ENCODE measurements at places on chromosomes 3 and 15. TPM values are rescaled to one million over a fixed set of nuclear protein-coding genes. Genes with fewer than 3 reads are reported as not detected.

GRCh38 chr15:41683955-41684354, 23.8 kb downstream of the MGA start:
- DNase-seq = no peak
- no peaks in the 10 kb centered on the region for H3K27me3 ChIP-seq
- H3K4me1 ChIP-seq = peaks cover 19% of the 10 kb centered on the region
- H3K36me3 ChIP-seq = no peaks in the 10 kb centered on the region
- no peak overlapping the region for H3K27ac ChIP-seq

DNA sequence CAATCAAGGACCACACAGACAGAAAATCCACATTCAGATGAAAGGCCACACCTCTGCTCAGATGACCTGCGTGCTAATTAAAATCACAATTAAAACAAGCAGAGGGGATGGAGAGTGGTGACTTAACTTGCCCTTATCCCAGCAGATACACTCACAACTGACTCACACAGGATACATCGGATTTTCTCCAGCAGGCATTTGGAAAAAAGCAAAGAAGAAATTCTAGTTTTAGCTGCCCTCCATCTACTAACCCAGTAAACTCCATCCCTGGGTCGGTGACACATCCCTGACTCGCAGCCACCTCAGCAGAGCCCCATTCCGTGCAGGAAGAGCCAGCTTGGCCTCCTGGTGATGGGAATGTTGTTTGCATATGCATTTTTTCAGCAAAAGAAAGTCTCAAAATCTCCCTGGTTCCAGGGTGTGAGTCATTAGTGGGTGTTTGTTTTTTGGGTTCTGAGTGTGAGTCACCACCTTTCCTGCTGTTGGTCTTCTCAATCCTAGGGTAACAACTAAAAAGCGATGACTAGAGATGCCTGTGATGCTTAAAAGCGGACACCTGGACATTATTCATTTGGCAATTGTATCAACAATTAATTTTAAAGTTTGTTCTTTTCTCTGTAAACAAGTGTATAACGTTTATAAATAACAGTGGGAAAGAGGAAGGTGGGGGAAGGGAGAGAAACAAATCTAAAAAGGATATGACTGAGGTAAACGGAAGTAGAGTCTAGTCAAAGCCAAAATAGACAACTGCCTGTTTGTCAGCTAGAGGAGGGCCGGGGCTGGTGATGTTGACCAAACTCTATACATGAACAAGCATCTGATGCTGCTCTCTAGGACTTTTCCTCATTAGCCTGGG, 49.8 kb upstream of the SLC4A7 start:
- H3K36me3 ChIP-seq = no peaks in the 10 kb centered on the region
- H3K4me1 ChIP-seq = peaks cover 47% of the 10 kb centered on the region
- peak overlapping the region; percentile 96 for H3K27ac ChIP-seq
- H3K4me3 ChIP-seq = peak overlapping the region; percentile 15

DNA sequence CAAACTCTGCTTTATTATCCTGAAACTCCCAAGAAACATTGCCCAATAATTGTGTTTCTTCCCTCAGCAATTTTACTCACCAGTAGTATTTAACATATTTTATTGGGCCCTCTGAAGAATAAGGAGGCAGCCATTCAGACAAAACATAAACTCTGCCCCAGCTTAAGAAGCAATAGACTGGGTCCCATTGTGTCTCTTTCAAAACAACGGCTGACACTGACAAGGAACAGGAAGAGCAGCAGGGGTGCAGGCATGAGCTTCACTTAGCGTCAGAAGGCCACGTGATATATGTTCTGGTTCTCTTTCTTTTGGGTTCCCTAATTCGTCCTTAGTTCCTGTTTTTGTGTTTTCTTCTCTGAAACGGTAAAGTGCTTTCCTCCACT, 242.3 kb downstream of the FHIT start:
- H3K27ac ChIP-seq = no peak overlapping the region
- no peaks in the 10 kb centered on the region for H3K4me1 ChIP-seq
- H3K36me3 ChIP-seq = no peaks in the 10 kb centered on the region
- no peaks in the 10 kb centered on the region for H3K27me3 ChIP-seq

GRCh38 chr3:192365571-192365970, 361.8 kb downstream of the FGF12 start:
- H3K4me3 ChIP-seq = no peak overlapping the region
- H3K36me3 ChIP-seq = no peaks in the 10 kb centered on the region
- no peak overlapping the region for H3K27ac ChIP-seq

DNA sequence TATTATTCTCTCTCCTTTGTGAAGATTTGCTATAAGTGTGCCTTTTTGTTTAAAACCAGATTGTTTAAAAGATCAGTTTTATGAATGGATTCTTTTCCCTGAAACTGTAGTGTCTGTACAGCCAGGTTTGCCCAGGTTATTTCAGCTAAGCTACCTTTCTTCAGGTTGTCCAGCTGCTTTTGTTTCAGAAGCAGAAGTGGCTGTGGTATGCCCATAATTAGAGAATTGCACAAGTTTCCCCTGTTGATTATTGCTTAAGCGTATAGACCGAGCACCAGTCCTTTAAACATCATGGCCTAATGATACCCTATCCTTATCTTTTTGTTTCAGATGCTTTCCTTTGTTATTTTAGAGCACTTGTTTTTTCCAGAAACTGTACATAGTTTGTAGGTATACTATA, 10.2 kb downstream of the ASB7 start:
- no peak overlapping the region for H3K4me3 ChIP-seq
- no peak overlapping the region for H3K27ac ChIP-seq
- peaks cover 10% of the 10 kb centered on the region for H3K36me3 ChIP-seq
- H3K4me1 ChIP-seq = peaks cover 2% of the 10 kb centered on the region
- DNase-seq = no peak
- H3K27me3 ChIP-seq = no peaks in the 10 kb centered on the region

GRCh38 chr3:166889241-166889640, 490.9 kb downstream of the ZBBX start:
- H3K36me3 ChIP-seq = no peaks in the 10 kb centered on the region
- no peak overlapping the region for H3K4me3 ChIP-seq
- H3K27ac ChIP-seq = no peak overlapping the region
- no peaks in the 10 kb centered on the region for H3K4me1 ChIP-seq
- peaks cover 8% of the 10 kb centered on the region for H3K27me3 ChIP-seq

GRCh38 chr3:127114337-127115070, 78.4 kb upstream of the PRR23E start:
- H3K27ac ChIP-seq = no peak overlapping the region
- no peak overlapping the region for H3K4me3 ChIP-seq
- H3K4me1 ChIP-seq = no peaks in the 10 kb centered on the region
- no peak for DNase-seq
- H3K27me3 ChIP-seq = peaks cover 23% of the 10 kb centered on the region
- peaks cover 2% of the 10 kb centered on the region for H3K36me3 ChIP-seq

DNA sequence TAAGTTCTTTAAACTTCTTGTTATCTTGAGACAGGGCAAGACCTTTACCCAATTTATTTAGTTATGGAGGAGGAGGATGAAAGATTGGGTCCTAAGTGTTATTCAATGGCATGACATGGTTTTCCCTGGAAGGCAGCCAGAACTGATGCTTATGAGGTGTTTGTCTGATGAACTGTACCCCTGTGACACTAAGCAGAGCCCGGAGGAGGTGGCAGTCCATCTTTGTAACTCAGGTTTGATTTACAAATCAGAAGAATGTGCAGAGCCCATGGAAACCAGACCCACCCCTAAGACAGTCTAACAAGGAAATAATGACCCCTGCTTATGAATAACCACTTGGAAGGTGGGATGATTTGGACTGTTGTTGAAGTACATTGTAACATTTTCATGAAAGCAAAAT, 878.6 kb upstream of the NR2F2 start:
- DNase-seq = no peak
- no peak overlapping the region for H3K4me3 ChIP-seq
- no peak overlapping the region for H3K27ac ChIP-seq
- H3K4me1 ChIP-seq = peaks cover 16% of the 10 kb centered on the region
- H3K27me3 ChIP-seq = no peaks in the 10 kb centered on the region

GRCh38 chr15:37921527-37922385, 12.7 kb upstream of the TMCO5A start:
- no peak overlapping the region for H3K27ac ChIP-seq
- H3K27me3 ChIP-seq = peaks cover 1% of the 10 kb centered on the region
- no peak for DNase-seq
- H3K4me3 ChIP-seq = no peak overlapping the region
- no peaks in the 10 kb centered on the region for H3K4me1 ChIP-seq

- no peaks in the 10 kb centered on the region for H3K36me3 ChIP-seq
- no peak overlapping the region for H3K27ac ChIP-seq
- H3K4me1 ChIP-seq = no peaks in the 10 kb centered on the region
- no peak overlapping the region for H3K4me3 ChIP-seq
Observed at GRCh38 chr3:19487386-19487785, 339.1 kb downstream of the KCNH8 start.

DNA sequence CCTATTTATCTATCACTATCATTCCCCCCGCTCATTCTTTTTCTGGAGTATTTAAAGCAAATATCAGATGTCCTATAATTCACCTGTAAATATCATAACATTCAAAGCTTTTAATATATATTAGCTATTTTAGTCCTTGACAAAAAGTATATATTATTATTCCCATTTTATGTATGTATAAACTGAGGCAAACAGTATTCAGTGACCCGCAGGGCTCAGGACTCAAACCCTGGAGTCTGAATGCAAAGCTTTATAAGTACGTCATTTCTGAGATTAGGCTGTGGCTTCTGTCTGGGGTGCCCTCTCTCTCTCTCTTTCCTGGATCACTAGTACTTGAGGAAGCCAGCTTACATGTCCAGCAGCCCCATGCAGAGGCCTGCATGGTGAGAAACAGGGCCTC, 20.4 kb upstream of the PDCD6IP start:
- H3K27me3 ChIP-seq = no peaks in the 10 kb centered on the region
- DNase-seq = no peak
- H3K4me1 ChIP-seq = peaks cover 10% of the 10 kb centered on the region
- H3K4me3 ChIP-seq = no peak overlapping the region

DNA sequence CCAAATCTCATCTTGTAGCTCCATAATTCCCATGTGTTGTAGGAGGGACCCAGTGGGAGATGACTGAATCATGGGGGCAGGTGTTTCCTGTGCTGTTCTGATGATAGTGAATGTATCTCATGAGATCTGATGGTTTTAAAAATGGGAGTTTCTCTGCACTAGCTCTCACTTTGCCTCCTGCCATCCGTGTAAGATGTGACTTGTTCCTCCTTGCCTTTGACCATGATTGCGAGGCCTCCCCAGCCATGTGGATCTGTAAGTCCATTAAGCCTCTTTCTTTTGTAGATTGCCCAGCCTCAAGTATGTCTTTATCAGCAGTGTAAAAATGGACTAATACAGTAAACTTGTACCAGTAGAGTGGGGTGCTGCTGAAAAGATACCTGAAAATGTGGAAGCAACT, 44.5 kb downstream of the DUT start:
- H3K27ac ChIP-seq = no peak overlapping the region
- no peaks in the 10 kb centered on the region for H3K27me3 ChIP-seq
- H3K36me3 ChIP-seq = peaks cover 6% of the 10 kb centered on the region
- H3K4me3 ChIP-seq = no peak overlapping the region
- peaks cover 40% of the 10 kb centered on the region for H3K4me1 ChIP-seq

- H3K4me3 ChIP-seq = no peak overlapping the region
- DNase-seq = no peak
- H3K27me3 ChIP-seq = peaks cover 2% of the 10 kb centered on the region
- no peaks in the 10 kb centered on the region for H3K36me3 ChIP-seq
- no peaks in the 10 kb centered on the region for H3K4me1 ChIP-seq
Observed at GRCh38 chr15:28001641-28002040, 97.5 kb downstream of the OCA2 start.

DNA sequence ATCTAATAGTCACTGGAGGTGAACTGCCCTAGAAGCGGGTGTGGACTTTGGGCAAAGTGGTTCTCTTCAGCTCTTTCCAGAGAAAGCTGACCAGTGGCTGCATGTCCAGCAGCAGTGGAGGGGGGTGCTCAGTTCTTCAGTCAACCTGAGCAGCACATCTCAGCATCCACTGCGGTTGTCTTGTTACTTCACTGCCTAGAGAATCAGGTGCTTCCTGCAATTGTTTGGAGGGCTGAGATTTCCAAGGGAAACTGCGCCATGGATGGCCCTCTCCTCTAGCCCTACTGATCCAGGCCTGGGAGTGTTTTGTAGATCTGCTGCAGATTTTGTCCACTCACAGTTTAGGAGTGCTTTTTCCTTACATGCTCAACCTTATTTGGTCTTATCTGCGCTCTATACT, 65.6 kb upstream of the CFAP161 start:
- no peak overlapping the region for H3K4me3 ChIP-seq
- peaks cover 50% of the 10 kb centered on the region for H3K4me1 ChIP-seq
- H3K27ac ChIP-seq = no peak overlapping the region
- H3K27me3 ChIP-seq = no peaks in the 10 kb centered on the region
- DNase-seq = no peak

DNA sequence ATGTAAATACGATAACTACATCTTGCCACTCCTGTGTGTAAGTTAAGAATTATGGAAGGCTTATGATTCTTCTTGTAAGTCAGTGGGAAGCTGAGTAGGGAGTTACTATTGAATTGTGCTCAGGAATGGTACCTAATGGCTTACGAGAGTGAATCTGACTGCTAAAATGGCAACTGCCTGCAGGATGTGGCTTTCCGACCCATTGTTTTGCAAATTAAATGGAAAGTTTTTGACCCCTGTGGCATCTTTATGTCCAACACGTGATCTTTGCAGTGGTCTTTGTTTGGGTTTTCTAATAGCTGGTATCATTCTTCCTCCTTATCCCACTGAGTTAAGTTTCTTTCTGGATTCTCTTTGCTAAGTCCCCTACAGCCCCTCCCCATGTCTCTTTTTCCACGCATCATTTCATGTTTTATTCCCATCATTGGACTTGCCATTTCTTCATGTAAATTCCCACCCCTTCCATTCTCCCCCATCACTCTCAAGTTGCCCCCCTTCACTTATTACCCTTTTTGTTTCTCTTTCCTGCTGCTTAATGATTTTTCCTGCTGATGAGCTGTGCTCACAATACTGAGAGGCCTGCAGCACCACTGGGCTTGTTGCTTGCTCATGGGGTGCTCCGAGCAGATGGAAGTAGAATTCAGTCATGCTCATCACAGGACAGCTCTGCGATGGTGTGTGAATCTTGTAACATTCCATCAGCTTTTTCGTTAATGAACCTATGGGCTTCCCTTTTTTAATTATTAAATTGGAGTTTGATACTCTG, 428.2 kb upstream of the IL12A start:
- DNase-seq = no peak
- H3K27ac ChIP-seq = no peak overlapping the region
- no peaks in the 10 kb centered on the region for H3K36me3 ChIP-seq

GRCh38 chr15:26632500-26632899, 140.4 kb downstream of the GABRB3 start:
- no peak overlapping the region for H3K27ac ChIP-seq
- no peak for DNase-seq
- H3K4me1 ChIP-seq = peaks cover 3% of the 10 kb centered on the region
- H3K4me3 ChIP-seq = no peak overlapping the region

DNA sequence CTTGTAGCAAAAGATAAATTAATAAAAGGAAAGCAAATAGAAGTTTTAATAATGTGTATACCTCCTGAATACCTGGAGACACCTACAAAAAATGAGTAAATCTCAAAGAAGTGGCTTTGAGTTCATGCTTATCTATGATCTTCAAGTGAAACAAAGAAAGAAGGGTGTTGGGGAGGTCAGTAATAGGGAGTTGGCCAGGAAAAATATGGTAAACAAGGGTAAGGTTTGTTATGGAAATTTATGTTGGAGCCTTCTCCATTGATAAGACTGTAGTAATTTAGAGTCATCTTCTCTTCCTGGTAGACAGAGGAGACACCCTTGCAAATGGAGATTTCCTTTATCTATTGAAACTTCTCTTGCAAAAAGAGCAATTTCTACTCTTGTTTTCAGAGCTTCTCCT, 6.6 kb upstream of the CCR8 start:
- peaks cover 18% of the 10 kb centered on the region for H3K27me3 ChIP-seq
- peaks cover 2% of the 10 kb centered on the region for H3K36me3 ChIP-seq
- no peak overlapping the region for H3K27ac ChIP-seq
- DNase-seq = no peak

The RARB gene
- 5.9 TPM for total RNA-seq

The CIP2A gene
- total RNA-seq = 9.4 TPM

The CCDC33 gene
- not detected for total RNA-seq

The CLEC3B gene
- total RNA-seq = 47.1 TPM

The TGM4 gene
- total RNA-seq = not detected

The NANOGP8 gene
- not detected for total RNA-seq

The TMEM212 gene
- not detected for total RNA-seq
